Regular cardiac myocyte (primary cell): ENCODE measurements at places on chromosomes 7 and 10. TPM values are rescaled to one million over a fixed set of nuclear protein-coding genes. Genes with fewer than 3 reads are reported as not detected.

CHCHD3 gene
- 73.3 and 119 TPM in 2 replicates for total RNA-seq

PRKCQ gene
- total RNA-seq = under 0.01 TPM in 1 of 2 replicates, not detected in the other

KLF14 gene
- total RNA-seq = under 0.01 TPM in 1 of 2 replicates, not detected in the other

MPP7 gene
- total RNA-seq = 0.38 and 0.56 TPM in 2 replicates

PAX4 gene
- not detected in 2 replicates for total RNA-seq

RET gene
- total RNA-seq = 0.28 and 0.58 TPM in 2 replicates

CEP41 gene
- 12.1 and 22.4 TPM in 2 replicates for total RNA-seq

EGFR gene
- 44.5 and 47.2 TPM in 2 replicates for total RNA-seq
